ENCODE measurements at places on chromosomes 2 and 18.

- DNase-seq: no peak
Observed at GRCh38 chr2:71935262-71935848, 212.3 kb downstream of the CYP26B1 start.

DNA sequence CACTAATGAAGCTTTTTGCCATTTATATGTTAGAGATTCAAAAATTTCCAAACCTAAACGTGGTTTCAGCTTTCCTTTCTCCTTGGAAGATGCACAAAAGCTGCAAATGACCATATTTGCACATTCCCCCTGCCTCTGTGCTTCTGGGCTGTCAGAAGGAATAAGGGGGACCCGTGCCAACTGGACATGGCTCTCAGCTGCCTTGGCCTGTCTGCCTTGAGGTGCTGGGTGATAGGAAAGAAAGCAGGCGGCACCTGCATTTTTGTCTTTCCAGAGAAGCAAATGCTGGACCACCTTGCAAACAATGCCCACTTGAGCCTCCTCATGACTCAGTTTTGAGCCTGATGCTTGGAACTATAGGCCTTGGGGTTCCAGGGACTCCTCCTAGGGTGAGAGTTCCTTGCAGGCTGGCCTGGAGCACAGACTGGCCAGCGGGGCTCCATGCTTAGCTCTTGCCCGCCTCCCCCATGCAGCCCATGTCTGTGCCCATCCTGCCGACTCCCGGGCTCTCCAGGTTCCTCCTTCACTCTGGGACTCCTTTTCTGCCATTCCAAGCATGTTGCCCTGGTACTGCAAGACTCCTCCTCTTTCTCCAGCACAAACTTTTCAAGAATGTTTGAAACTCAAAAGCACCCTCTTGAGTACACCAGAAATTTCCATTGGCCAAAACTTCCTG, 109.0 kb upstream of the EPAS1 start:
- no peak for DNase-seq

GRCh38 chr18:79754831-79755351, 42.8 kb upstream of the KCNG2 start:
- no peak for DNase-seq

DNA sequence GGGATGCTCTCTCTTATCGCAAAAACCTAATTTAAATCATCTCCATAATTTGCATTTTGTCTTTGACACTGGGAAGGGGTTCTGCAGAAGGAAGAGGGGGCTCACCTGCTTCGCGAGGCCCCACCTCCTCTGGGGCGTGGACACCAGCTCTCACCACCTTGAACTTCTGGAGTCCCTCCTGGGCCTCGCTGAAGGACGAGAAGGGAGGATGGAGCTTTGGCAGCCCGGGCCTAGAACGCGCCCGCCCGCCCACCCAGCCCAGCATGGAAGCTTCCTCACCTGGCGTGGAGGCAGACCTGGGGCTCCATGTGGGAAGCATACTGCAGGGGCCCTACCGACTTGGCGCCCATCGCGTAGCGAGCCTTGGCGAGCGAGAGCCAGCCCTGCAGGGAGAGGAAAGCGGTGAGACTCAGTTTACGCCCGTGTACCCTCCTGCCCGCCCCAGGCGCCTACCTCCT, 1.1 kb upstream of the IMP4 start:
- no peak for DNase-seq

DNA sequence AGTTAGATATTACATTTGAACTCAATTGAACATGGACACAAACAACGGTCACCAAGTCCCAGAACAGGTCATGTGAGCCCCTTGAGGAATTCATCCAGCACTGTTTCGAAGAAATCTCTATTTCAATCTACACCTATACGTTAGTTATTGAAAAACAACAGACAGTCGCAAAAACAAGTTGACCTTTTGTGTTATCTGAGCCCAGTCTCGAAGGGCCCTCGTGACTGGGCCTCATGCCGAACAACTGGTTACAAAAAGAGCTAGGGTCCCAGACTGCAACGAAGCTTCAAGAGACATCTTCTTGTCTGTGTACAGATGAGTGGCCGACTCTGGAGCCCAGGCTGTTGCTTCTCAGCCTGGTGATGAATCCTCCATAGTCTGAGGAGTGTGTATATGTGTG, 5.3 kb upstream of the DSG2 start:
- DNase-seq: no peak

GRCh38 chr18:5853253-5853652, 42.1 kb downstream of the TMEM200C start:
- DNase-seq: no peak

GRCh38 chr2:96353606-96354101, 18.1 kb downstream of the NCAPH start:
- DNase-seq: no peak

DNA sequence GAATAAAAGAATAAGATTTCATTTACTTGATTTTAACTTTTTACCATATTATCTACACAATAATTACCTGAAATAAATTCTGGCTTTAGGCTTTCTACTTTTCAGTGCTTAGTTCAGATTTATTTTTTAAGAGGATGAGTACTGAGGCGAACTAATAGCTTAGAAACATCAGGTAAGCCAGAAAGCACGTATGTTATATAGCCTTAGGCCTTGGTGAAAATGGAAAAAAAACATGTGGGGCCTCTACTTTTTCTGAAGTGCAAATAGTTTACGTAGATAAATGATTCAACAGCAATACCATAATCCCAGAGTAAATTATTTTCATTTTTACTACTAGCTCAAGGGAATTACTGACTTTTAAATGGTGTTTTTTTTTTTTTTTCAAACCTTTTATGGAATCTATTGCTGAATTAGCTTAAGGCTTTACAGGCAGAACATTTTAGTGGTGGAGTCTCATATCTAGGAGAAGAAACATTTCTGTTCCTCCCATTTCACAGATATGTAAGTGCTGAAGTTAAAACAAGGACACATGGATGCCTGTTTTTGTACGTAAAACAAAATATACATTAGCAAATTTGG, 6.2 kb downstream of the CPS1 start:
- no peak for DNase-seq

All from NCI-H510A (cell line).